ENCODE measurements at places on chromosomes 3 and 15.
A peak's percentile ranks its signal among the peaks of the same experiment; 100 is the strongest.

- no peak for DNase-seq
Measured at GRCh38 chr3:181901626-181902025, 189.9 kb downstream of the SOX2 start.

DNA sequence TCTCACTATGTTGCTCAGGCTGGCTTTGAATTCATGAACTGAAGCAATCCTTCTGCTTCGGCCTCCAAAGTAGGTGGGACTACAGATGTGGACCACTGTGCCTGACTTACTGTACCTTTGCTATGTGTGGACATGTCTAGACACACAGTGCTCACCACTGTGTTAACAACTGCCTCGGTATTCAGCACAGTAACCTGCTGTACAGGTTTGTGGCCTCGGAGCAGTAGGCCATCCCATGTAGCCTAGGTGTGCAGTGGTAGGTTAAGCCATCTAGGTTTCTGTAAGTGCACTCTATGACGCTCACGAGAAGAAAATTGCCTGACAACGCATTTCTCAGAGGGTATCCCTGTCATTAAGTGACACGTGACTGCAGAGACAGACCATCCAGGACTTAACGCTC lies 70.3 kb downstream of the TAMM41 start:
- no peak for DNase-seq

GRCh38 chr3:39095778-39096177 lies 11.6 kb downstream of the GORASP1 start:
- DNase-seq, result no peak

GRCh38 chr3:46367811-46368210 lies 2.9 kb upstream of the CCR5 start:
- no peak for DNase-seq

DNA sequence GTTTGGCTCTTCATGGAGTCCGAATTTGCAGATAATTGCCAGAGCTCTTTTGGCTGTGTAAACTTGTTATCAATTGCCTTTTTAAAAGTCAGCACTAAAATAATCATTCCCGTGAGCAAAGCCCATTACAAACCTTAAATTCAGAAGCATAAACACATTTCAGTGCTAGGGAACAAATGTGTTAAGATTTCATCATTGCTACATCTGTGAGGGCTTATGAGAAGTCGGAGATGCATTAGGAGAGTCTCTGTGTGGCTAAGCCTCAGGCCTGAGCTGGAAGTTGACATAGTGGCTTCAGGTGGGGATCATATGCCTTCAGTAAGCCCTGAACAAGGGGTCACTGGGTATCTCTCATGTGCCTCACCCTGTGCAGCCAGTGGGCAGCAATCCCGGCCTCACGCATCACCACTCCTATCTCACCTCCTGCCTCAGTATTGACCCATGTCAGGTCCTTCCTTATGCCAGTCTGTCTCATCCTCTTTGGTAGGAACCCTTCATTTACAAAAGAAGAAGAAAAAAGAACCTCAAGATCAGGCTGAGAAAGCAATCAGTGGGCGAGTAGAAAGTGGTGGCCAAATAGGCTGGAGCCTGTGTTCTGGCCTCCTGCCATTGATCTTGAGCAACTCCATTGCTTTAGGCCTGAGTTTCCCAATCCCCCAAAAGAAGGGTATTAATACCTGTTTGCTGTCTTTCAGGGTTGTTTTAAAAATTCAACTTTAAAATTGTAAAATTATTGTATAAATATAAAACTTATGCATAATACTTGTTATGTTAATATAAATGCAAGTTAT lies 233.5 kb downstream of the IL20RB start:
- no peak for DNase-seq

DNA sequence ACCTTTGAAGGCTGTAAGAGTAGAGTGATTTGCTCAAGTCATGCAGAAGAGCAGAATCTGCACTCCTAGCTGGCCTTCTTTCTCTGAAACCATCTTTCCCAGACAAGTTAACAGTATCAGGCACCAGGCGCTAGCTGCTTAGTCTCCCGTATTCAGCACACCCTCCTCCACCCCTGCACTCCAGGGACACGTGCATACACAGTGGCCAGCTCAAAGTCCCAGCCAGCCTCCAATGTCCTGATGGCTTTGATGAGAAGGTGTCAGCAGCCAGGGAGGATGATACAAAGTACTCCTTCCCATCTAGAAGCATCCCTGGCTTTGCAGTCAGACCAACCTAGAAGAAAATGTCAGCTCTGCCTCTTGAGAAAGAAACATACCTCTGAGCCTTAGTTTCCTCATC lies 177.8 kb downstream of the ADAMTS17 start:
- DNase-seq, result no peak

GRCh38 chr3:55630921-55631299 lies 143.8 kb upstream of the WNT5A start:
- DNase-seq, result no peak

DNA sequence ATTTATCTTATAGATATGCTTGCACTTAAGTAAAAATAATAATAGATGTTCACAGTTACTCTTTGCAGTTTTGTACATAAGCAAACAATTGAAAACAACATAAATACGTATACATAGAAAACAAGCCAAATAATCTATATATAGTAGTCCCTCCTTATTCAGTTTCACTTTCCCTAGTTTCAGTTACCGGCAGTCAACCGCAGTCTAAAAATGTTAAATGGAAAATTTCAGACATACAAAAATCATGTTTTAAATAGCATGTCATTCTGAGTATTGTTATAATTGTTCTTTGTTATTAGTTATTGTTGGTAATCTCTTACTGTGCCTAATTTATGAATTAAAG lies 262.0 kb downstream of the CGGBP1 start:
- DNase-seq, result no peak

DNA sequence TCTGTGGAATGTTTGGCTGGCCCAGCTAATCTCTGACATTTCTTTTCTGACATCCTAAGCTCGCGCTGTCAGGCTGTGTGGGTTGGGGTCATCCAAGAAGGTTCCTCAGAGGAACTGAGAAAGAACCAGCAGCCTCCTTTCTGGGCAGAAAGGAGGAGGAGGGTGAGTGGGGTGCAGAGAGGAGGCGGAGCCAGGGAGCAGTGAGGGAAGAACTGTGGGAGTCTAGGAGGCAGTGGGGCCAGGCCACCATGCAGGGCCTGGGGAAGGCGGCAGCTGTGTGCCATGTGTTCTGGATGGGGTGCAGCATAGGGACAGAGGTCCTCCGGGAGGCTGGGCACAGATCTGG lies 5.3 kb downstream of the SEMA7A start:
- peak; percentile 27 for DNase-seq

- DNase-seq, result no peak
Measured at GRCh38 chr3:5226783-5227182, 39.3 kb downstream of the EDEM1 start.

DNA sequence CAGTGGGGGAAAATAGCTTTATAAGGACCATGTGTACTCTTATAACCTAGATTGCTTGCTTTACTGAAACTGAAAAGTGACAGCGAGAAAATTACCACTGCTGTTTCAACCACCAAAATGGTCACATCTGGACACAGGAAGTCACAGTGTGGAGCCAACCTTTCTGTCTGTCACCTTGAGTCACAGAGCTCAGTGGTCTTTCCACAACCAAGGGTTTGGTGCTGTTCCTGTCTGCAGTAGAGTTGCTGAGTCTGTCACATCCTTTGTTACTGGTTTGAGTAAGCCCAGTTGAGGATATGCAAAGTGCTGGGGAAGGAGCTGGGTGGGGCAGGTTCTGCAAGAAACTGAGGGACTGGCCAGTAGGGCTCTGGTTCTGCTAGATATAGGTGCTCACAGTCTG lies 139.1 kb upstream of the EIF1B start:
- no peak for DNase-seq

DNA sequence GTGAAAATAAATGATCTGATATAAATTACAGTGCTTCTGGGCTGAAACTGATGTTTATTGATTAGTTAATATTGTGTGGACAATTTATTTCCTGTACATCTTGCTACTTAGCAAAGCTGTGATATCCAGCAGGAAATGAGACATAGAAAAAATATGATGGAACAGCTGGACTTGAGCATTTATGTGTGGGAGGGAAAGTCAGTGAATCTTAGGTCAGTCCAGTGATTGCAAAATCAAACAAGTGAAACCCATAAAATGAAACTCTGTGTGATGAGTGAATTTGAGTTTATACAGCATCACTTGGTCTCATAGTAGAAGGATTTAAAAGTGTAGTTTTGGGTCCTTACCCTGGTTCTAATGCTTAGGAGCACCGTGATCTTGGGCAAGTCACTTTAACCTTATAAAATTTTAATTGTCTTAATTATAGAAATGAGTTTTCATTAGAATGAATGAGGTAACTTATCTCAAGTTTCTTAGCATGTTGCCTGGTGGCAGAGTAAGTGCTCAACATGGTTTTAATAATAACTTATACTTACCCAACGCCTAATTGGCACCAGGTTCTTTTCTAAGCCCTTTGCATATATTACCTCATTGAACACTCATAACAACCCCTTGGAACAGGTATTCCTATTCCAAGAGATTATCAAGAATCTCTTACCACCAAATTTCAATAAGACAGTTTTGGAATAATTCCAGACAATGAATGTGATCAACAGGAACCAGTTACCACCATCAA lies 194.6 kb downstream of the ADAMTSL3 start:
- DNase-seq, result no peak

DNA sequence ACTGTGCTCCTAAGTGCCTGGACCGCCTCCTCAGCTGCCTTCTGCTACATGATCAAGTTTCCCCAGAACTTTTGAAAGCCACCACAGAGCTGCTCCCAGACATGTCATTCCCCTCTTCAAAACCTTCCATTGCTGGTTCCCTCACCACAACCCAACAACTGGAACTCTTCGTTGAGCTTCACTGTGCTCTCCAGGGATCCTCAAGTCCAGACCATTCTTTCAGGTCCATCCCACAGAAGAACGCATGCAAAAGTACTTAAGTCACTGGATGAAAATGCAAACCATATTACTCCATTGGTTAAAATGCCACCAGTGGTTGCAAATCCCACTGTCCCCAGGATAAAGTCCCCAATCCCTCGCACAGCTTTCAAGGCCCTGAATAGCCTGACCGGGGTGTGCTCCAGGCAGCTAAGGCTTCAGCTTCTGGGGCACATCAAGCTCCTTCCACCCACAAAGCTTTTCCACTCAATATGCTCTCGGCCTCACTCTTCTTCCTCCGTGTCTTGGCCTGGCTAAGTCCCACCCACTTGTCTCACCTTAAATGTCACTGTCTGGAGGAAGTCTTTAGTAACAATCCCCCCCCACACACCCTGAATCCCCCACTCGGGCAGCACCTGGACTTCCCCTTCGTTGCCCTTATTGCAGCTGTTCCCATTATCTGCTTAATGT lies 84.8 kb downstream of the XXYLT1 start:
- DNase-seq, result no peak

- DNase-seq, result no peak
Measured at GRCh38 chr3:9690451-9691450, 12.9 kb upstream of the CPNE9 start.

- no peak for DNase-seq
Measured at GRCh38 chr3:168472783-168473182, 377.1 kb upstream of the GOLIM4 start.

GRCh38 chr3:159779883-159780282 lies 208.8 kb upstream of the IL12A start:
- no peak for DNase-seq

GRCh38 chr3:71078199-71078598 lies 505.3 kb downstream of the FOXP1 start:
- no peak for DNase-seq

GRCh38 chr3:156751461-156752025 lies 74.6 kb upstream of the LEKR1 start:
- DNase-seq, result peak; percentile 26

- no peak for DNase-seq
Measured at GRCh38 chr3:23767546-23767945, 38.2 kb upstream of the UBE2E1 start.

- no peak for DNase-seq
Measured at GRCh38 chr3:39154280-39155021, 1.1 kb upstream of the CSRNP1 start.

DNA sequence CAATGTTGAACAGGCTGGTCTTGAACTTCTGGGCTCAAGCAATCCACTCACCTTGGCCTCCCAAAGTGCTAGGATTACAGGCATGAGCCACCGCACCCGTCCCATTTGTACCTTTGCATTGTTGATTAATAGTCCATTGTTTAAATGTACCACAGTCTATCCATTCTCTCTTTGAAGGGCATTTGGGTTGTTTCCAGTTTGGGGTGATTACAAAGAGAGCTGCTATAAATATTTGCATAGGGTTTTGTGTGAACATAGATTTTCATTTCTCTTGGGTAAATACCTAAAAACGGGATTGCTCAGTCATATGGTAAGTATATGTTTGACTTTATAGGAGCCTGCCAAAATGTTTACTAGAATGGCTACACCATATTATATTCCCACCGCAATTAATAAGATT lies 13.7 kb upstream of the PTPRG start:
- no peak for DNase-seq

DNA sequence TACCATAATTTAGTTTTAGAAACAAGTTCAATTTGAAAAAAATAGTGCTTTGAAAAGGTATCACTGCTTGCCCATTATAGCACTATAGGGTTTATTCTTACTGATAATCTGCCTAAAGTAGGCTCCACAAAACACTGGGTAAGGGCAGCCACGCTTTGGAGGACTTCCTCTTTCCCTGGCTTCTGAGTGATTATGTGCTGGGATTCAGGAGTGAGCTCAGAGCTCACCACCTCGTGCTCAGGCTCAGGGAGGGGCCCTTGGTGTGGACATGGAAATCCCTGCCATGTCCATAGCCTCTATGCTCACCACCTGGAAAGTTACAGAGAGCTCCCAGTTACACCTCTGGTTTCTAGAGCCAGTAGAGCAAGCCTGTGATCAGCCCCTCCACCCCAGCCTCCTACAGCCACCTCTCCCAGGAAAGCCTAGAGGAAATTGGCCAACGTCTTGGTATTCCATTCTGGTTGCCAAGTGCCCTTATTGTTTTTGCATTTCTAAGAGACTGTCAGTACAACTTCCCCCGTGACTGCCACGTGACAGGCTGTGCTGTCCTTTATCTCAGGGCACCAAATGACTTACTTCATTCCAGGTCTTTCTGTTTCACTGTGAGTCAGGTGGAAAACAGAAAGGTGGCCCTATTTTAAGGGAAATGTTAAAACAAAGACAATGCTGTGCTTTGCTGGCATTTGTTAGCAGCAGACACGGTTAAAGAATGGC lies 316.0 kb downstream of the RORA start:
- DNase-seq, result no peak

- no peak for DNase-seq
Measured at GRCh38 chr3:72043204-72044133, 258.5 kb upstream of the PROK2 start.

GRCh38 chr3:100032243-100032642 lies 82.1 kb downstream of the FILIP1L start:
- DNase-seq, result no peak

DNA sequence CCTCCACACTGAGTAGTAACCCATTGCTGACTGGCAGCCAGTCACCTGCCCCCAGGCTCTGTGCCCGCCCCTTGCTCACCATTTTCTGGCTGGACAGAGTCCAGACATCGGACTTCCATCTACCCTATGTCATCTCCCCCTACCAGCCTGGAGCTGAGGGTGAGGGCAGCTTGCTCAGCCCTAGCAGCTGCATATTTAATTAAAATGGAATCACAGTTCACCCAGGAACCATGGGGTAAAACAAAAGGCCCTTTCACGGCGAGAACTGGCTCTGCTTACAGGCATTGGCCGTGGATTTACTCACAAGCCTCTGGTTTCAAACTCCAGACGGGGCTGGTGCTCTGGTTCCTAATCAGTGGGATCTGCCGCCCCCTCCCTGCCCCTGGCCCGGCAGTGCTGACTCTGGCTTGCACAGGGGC lies 94.9 kb upstream of the ATP2B2 start:
- peak; percentile 44 for DNase-seq
